ENCODE measurements at places on chromosomes 3 and 15.

- DNase-seq: no peak
Observed at GRCh38 chr3:136255672-136256406, 5.7 kb downstream of the PCCB start.

DNA sequence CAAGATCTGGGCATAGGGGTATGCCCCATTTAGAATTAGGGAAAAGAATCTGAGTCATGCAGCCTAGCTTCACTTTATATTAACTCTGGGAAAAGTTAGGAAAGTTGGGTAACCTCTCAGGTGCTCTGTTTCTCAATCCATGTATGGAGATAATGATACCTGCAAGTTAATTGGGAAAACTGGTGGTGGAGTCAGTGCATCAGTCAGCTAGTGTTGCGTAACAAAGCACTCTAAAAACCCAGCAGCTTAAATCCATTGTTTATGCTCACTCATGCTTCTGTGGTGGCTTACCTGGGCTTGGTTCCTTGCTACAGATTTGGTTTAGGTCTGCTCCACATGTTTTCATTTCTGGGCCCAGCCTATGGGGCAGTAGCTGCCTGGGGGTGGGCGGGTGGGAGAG is 91.0 kb downstream of the SMAD3 start:
- DNase-seq: no peak

GRCh38 chr3:152524198-152525140 is 255.7 kb downstream of the MBNL1 start:
- DNase-seq: no peak

DNA sequence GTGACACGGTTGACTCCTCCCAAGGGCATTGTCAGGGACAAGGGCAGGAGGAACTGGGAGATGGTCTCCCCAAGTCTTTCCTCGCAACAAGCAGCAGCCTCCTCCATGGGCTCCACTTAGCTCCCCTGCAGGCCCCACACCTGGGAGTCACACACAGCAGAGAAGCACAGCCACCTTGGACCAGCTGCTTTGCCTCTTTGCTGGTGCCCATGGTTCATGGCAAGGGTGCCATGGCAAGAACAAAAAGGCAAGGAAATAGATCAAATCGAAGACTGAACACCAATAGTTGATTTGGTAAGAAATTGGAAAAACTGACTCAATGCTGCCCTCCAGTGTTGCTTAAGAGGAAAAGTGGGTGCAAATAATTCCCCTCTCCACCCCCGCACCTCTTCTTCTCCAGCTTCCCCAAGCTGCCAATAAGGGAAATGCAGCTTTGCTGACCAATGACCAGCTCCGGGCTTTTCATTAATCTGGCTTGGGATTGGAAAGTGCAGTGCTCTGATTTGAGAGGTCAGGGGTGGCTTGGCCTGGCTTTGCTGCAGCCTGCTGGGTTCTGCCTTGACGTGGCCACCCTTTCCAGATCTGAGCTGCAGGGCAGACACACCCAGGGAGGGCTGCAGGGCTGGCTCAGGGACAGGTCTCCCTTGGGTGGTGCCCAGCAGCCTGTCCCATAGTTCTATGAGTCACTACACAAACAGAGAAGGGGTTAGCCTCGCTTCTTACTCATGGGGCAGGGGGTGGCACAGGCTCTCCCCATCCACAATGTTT is 162.0 kb downstream of the KLF13 start:
- no peak for DNase-seq

DNA sequence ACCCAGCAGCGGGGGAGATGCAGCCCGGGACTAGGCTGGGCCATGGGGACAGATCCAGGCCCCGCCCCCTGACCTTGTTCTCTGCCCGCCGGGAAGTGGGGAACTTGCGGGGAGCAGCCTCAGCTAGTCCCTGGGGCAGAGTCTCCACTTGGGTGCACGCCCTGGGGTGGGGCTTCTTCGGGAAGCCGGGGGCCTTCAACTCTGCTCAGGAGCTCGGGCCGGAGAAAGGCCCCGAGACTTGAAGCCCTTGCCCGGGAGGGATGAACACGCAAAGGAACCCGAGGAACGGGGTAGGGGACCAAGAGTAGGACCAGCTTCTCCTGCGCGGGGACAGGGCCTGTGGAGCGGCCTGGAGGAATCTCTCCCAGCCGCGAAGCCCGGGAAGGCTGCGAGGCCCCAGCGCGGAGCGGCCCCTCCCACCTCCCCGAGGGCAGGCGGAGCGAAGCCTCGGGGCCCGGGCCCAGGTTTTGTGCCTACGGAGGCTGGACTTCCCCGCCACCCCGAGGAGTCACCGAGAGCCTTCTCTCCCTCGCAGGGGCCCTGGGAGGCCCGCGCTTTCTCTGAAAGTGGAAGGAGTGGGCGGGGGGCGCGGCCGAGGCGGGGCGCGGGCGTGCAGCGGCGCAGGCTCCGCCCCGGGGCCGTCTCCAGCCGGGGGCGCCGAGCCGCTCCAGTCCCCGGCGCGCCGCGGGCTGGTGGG is at the start of gene ITPKA:
Gene ITPKA, plus strand, starts transcription at position 670 of the 697 bp plus-strand sequence. CDS start 54 bp downstream, outside the sequence.
- DNase-seq: no peak

- DNase-seq: no peak
Observed at GRCh38 chr3:44042772-44043171, 198.9 kb upstream of the TOPAZ1 start.

DNA sequence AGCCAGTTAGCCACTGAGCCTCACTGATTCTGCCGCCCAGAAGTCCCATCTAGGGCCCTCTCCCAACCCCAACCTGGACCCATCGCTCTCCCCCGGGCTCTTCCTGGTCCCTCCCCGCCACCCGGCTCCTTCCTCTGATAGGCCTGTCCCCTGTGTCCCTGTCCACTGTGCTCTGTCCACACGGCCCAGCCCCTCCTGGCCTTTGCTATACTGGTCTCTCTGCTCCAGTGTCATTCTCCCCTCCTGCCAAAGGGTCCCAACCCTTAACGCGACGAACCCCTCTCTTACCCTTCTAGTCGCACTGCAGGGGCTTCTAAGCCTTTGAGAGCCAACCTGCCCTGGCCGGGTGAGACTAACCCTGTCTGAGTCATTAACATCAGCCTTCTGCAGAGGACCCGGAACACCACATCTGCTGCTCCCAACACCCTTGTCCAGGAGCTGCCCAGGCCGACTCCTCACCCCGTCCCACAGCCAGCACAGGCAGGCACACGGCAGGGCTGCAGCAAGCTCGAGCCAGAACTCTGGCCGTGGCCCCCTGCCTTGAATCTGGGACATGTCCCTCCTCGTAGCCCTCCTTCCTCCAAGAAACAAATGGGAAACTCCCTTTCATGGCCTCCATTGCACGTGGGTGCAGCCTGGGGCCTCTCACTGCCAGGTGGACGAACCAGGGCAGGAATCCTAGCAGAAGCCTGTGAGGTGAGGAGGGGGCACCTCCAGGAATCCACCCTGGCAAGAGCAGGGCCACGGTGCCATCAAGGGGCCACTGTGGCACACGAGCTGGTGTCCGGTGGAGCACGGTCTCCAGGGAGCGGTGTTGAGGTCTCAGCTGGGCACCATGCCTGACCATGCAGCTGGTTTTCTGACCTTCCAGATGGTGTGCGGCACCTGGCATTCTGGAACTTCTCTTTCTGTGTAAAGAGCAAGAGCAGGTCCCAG is 140.9 kb upstream of the IQSEC1 start:
- DNase-seq: no peak

DNA sequence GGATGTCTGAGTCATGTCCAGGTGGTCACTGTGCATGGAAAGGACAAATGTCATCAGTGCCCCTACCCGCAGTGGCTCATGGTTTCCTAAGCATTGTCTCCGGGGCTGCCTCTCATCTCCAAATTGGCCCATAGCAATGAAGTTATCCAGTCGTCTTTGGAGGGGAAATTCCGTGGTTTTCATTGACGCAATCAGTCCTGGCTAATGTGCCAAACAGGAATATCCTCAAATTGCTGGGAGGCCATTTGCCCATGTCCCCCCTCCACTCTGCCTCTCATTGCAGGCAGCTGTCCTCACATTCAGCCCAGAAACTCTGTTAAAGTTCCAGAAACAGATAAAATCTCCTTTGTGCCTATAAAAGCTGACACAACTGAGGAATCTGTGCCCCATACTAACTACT is 81.6 kb downstream of the MCTP2 start:
- no peak for DNase-seq

GRCh38 chr15:31585240-31585639 is 258.6 kb downstream of the KLF13 start:
- no peak for DNase-seq

- no peak for DNase-seq
Observed at GRCh38 chr3:132595014-132595413, 2.1 kb upstream of the ACKR4 start.

- DNase-seq: no peak
Observed at GRCh38 chr3:17059989-17060550, 175.3 kb downstream of the PLCL2 start.

GRCh38 chr3:126200534-126200933 is 20.1 kb upstream of the ALDH1L1 start:
- no peak for DNase-seq

GRCh38 chr3:135891121-135891520 is 74.4 kb upstream of the PPP2R3A start:
- DNase-seq: no peak

GRCh38 chr3:48784426-48785120 is 63.1 kb downstream of the PRKAR2A start:
- DNase-seq: no peak

- no peak for DNase-seq
Observed at GRCh38 chr3:54826251-54826691, 101.6 kb downstream of the LRTM1 start.

- no peak for DNase-seq
Observed at GRCh38 chr15:28004143-28005003, 94.7 kb downstream of the OCA2 start.

- no peak for DNase-seq
Observed at GRCh38 chr3:160956785-160957184, 148.4 kb downstream of the B3GALNT1 start.

GRCh38 chr3:30292192-30292893 is 314.1 kb upstream of the TGFBR2 start:
- DNase-seq: no peak

DNA sequence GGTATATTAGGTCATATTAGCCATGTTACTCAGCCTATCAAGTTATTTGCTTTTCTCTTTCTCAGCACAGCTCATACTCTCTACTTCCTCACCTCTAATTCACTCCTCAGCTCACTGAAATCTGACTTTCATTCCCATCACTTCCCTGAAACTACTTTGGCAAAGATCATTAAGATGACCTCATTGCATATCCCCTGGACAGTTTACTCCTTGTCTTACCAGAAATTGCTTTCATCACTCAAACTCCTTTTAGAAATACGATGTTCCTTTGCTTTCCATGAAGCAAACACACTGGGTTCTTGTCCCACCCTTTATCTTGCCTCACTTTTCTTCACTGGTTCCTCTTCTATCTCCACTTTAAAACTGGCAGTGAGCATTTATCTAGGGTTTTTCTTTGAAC is 354.4 kb downstream of the TUSC7 start:
- DNase-seq: no peak

GRCh38 chr3:18585004-18585968 is 160.1 kb upstream of the SATB1 start:
- no peak for DNase-seq

DNA sequence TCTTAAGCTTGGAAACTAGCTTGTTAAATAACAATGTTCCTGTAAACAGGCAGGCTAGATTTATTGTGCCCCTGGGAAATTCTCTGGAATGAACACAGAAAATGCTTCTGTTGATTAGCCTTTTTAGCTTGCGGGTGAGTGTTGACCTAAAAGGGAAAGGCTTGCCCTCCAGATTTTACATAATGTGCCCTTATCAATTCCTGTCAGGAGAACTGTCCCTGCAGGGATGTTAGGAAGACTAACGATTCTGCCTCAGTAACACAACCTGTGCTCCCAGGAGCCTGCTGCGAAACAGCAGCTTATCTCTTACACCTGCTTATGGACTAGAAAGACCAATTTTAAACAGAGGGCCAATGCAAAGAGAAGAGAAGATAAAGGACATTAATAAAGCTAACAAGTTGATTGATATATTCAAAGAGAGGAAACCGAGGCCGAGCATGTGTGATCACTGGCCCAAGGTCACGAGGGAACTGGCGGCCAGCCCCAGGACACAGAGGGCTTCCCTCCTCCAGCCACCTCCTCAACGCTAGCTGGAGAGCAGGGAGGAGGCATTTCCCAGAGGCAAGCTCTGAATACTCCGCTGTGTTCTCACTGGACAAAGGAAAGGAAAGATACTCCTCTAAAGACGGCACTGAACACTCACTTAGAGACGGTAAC is 48.4 kb upstream of the TJP1 start:
- no peak for DNase-seq

- DNase-seq: no peak
Observed at GRCh38 chr3:191696348-191696747, 235.4 kb downstream of the PYDC2 start.

GRCh38 chr15:77870195-77871065 is 207.1 kb downstream of the TBC1D2B start:
- peak; percentile 8 for DNase-seq

GRCh38 chr3:181709537-181710279 is 2.0 kb upstream of the SOX2 start:
- DNase-seq: no peak

GRCh38 chr15:87564681-87565080 is 691.9 kb downstream of the NTRK3 start:
- DNase-seq: no peak

DNA sequence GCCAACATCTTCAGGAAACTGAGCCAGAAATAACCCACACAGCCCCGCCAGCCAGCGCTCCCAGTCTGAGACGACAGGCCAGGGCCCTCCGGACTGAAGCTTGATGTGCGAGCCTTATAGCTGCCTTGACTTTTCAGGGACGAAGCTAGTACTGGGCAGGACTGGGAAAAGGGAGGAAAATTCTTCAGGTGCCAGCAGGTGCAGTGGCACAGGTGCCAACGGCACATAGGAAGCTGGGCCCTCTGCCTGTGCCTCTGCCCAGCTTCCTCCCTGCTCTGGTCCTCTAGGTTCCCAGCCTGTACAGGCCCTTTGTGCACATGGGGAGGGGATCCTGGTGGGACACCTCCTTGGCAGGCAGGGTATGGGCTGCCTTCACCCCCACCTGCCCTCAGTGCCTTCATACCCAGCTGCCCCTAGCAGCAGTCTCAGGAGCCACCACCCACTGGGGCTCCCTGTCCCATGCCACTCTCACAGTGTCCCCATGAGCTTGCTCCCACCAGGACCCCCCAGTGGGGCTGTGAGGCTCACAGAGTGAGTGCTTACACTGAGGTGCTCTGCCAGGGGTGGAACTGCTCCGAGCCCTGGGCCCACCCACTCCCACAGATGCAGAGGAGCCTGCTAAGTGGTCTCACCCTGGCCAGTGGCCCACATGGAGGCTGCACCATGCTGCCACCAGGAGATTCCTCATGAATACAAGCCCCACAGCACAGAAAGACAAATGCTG is 61.0 kb downstream of the DNAJB8 start:
- DNase-seq: no peak

- no peak for DNase-seq
Observed at GRCh38 chr3:2477620-2478019, 379.0 kb downstream of the CNTN4 start.

All from activated T-helper 1 cell treated with anti-CD3 and anti-CD28 coated beads, Interleukin-2, amount 50 U/mL, for 16 hours (primary cell).